ENCODE measurements at places on chromosomes 2 and 18. TPM values are rescaled to one million over a fixed set of nuclear protein-coding genes. Genes with fewer than 3 reads are reported as not detected.

DNA sequence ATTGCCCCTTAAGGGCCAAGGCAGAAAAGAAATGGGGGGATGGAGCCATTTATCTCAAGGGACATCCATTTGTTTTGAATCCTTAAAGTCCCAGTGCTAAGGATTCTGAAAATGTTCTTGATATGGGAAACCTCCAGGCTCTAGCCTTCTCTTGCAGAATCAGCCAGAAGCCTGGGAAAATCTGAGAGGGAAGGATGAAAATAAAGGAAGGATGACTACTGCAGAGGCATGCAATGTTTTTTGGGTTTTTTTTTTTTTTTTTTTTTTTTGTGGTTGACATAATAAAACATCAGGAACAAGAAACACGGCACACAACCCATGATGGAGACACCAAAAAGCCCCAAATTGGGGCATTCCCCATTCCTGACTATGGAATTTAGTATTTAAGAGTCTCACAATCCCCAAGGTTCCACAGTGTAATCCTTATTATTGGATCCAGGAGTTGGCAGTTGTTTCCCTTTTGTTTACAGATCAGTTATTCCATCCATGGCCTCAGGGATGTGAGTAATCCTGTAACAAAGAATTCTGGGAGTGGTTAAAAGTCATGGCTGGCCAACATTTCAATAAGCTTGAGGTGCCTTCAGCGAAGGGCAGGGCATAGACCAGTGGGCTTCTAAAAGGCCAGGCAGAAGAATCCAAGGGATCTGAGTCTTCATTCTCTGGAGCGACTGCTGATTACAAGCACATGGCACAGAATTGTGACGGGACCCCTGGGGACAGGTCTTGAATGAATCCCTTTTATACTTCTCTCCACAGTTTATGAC is 337.5 kb downstream of the GULP1 start:
- H3K36me3 ChIP-seq: no peaks in the 10 kb centered on the region
- no peaks in the 10 kb centered on the region for H3K4me1 ChIP-seq
- DNase-seq: no peak
- no peak overlapping the region for H3K27ac ChIP-seq

DNA sequence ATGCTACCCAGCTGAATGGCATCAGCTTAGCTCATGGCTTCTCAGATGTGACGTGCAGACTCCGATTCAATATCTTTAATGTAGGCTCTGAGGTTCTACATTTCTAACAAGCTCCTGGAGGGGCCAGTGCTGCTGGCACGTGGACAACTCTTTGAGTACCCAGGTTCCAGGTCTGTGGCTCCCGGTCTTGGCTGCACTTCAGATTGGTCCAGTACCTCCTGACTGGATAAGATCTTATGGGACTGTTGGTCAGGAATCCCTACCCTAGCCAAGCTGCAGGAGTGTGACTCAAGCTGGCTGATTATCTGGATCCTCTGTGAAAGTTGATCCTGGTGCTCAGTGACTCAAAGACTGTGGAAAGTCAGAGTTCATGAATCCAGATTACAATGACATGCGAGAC is 222.1 kb downstream of the ANKRD30B start:
- H3K27ac ChIP-seq: no peak overlapping the region
- DNase-seq: no peak
- H3K36me3 ChIP-seq: no peaks in the 10 kb centered on the region
- no peak overlapping the region for H3K4me3 ChIP-seq

GRCh38 chr2:178514664-178515063 is 34.4 kb downstream of the PLEKHA3 start:
- peak overlapping the region; percentile 30 for H3K4me3 ChIP-seq
- H3K36me3 ChIP-seq: peaks cover 32% of the 10 kb centered on the region
- no peaks in the 10 kb centered on the region for H3K27me3 ChIP-seq
- DNase-seq: peak; percentile 17

DNA sequence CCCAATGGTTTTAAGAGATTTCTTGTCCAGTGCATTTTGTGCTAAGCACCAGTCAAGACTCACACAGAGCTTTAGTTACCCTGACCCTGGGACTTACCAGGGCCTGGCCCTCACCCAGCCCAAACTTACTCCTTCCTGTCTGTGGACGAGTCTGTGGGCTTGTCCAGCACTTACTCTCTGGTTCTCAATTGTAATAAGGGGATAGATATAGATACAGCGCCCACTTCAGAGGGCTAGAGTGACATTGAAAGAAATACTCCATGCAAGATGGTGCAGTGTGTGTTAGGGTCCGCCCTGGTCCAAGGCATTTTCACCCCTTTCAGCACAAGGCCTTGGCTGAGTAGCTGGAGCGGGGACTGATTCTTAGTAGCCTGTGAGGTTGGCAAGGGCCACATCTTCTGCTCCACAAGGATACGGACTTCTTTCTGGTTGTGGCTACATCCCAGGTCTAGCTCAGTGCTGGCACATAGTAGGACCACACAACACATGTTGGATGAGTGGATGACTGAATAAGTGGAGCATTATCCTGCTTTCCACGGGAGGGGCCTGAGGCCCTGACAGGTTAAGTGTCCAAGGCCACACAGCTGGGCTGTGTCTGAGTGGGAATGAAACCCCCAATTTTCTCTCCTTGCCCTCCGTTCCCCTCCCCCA is 3.8 kb upstream of the ARID5A start:
- DNase-seq: no peak
- H3K27me3 ChIP-seq: peaks cover 1% of the 10 kb centered on the region
- H3K36me3 ChIP-seq: peaks cover 3% of the 10 kb centered on the region
- H3K4me3 ChIP-seq: peak overlapping the region; percentile 78
- peak overlapping the region; percentile 86 for H3K27ac ChIP-seq

GRCh38 chr2:46803911-46804670 is 111.5 kb downstream of the MCFD2 start:
- no peaks in the 10 kb centered on the region for H3K36me3 ChIP-seq
- H3K27ac ChIP-seq: no peak overlapping the region
- no peaks in the 10 kb centered on the region for H3K4me1 ChIP-seq
- H3K27me3 ChIP-seq: peaks cover 6% of the 10 kb centered on the region

DNA sequence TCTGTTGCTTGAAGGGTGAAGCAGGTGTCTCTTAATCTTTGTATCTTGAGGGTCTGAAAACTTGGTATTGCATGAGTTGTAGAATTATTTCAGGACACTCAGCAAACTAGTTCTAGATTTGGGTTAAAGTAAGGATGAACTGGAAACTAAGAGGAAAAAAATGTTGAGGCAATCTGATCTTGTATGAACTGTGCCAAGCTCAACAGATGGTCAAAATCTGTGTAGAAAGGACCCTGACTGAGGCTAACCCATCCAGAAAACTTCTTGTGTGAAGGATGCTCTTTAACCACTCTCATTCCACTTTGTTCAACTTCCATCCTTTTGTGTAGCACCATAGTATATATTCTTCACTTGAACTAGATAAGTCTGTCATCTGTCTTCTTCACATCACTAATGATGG is 861.7 kb downstream of the SLC4A3 start:
- H3K27me3 ChIP-seq: no peaks in the 10 kb centered on the region
- no peak overlapping the region for H3K4me3 ChIP-seq
- no peaks in the 10 kb centered on the region for H3K4me1 ChIP-seq
- DNase-seq: no peak

- no peak overlapping the region for H3K4me3 ChIP-seq
- no peaks in the 10 kb centered on the region for H3K36me3 ChIP-seq
- no peaks in the 10 kb centered on the region for H3K4me1 ChIP-seq
Observed at GRCh38 chr2:76415821-76416220, 705.1 kb upstream of the GCFC2 start.

DNA sequence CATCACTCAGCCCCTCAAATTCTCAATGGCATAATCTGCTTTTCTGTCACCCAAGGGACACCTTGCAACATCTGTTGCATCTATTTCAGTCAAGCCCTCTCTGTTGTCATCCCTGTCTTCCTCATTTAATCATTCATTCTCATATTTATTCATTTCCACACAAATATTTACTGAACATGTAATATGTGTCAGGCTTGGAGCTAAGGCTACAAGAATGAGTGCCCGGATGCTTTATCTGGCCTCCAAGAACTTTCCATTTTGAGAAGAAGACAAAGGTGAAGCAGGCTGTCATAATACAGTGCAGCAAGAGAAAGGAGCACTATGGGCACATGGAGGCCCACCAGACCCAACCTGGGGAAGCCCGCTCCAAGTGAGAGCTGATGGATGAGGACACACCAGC is 15.6 kb downstream of the IL18RAP start:
- DNase-seq: no peak
- peaks cover 39% of the 10 kb centered on the region for H3K36me3 ChIP-seq
- peaks cover 37% of the 10 kb centered on the region for H3K4me1 ChIP-seq

DNA sequence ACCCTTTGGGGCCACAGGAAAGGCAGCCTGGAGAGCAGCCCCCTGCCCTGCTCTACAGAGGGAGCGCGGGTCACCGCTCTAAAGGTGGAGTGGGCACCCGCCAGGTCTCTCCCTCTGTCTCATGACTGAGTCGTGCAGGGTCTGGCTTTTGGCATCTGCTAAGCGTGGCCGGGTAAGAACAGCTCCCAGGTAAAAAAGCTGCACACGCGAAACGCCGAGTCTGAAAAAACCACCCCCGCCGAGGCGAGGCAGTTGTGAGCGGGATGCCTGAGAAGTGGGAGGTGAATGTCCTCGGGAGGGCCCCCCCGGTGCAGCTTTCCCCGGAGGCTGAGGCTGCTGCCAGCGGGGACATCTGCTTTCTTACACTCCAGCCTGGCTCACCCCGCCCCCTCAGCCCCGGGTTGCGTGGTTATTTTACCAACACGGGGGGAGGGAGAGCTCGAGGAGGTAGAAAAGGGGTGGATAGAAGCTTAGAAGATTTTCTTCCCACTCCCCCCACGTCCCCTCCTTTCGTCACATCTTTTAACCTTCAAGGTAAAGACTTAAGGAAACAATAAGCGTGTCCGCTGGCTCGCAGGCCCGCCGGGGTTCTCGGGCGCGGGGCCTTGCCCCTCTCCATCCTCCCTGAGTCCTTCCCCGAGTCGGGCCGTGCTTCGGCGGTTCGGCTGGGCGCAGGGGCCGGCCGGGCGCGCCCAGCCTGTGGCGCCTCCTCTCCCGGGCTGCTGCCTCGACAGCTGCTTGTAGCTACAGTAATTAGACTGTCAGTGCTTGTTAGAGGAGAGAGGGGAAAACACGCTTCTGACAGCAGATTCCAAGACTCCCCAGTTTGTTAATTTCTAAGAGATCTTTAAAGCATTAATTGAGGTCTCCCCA is 70.6 kb upstream of the PSMD14 start:
- H3K4me3 ChIP-seq: peak overlapping the region; percentile 83
- peaks cover 50% of the 10 kb centered on the region for H3K4me1 ChIP-seq
- peaks cover 14% of the 10 kb centered on the region for H3K36me3 ChIP-seq
- DNase-seq: no peak

DNA sequence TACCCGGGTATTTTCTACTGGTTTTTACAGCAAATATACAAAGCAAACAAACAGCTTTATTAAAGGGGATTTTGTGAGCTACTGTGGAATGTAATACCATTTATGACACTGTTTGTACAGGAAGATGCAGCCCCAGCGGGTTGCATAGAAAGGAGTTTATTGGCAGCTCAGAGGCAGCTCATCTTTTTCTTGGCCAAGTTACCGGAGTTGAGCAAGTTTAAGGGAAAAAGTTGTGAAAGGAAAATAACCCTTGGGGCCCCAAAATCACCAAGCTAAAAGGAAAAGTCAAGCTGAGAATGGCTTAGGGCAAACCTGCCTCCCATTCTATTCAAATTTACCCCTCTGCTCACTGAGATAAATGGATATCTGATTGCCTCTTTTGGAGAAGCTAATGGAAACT is 60.8 kb downstream of the MOB4 start:
- no peaks in the 10 kb centered on the region for H3K4me1 ChIP-seq
- H3K27me3 ChIP-seq: no peaks in the 10 kb centered on the region
- no peak overlapping the region for H3K27ac ChIP-seq

DNA sequence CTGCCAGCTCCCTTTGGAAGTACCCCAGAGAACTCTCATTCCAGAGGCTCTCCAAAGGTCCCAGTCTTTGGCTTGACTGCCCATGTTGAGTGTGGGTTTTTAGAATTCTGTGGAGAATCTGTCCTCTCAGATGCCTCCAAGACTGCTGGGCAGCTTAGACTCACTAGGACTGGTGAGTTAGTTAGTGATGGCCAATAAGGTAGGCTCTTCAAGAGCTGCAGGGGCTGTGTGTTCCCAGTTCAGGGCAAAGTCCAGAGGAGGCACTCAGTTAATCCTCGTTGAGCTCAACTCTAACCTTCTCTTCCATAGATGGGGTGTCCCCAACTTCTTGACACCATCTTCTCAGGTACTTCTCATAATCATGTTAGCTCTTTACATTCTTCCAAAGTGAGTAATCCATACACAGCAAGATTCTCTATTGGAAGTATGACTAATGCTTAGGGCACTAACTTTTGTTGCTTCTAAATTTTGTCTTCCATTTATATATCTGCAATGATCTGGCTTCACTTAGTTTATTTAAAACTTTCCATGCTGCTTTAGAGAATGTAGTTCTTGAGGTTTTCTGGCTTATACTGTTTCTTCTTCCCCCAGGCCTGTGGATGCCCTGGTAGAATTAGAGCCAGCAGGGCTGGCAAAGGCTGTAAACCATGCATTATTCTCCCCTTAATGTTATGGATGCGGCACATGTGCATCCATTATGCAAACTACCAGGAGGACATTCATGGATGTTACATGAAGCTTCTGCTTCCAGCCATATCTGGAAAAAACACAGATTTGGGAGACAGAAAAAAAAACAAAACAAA is 88.9 kb downstream of the POLE4 start:
- DNase-seq: no peak
- H3K4me3 ChIP-seq: no peak overlapping the region
- no peaks in the 10 kb centered on the region for H3K4me1 ChIP-seq
- H3K27me3 ChIP-seq: no peaks in the 10 kb centered on the region
- no peak overlapping the region for H3K27ac ChIP-seq

DNA sequence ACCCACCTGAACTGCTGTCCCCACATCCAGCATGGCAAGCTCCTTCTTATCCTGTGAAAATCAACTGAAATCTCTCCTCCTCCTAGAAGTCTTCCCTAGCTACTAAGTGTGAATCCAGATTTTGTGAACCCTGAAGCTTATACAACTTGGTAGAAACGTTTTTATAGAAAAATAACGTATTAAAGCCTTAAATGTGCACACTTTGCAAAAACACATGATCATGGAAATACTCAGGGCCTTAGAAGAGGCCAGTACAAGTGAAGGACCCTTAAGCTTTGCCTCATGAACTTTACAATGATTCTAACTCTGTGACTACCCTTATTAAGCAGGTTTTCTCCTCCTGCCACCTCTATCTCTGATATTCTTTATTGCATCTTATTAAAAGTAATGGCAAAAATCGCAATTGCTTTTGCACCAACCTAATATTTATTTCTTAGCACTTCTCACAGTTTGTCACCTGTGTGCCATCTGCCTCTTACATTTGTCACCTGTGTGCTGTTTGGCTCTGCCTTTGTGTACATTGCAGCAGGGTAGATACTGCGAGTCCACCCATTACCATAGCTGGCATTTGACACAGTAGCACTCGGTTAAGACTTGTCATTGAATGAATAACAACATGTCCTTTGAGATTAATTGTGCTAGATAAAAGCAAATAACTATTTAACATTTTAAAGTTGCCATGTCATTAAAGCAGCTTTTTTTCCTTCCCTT is 42.2 kb downstream of the FRZB start:
- H3K4me1 ChIP-seq: no peaks in the 10 kb centered on the region
- H3K4me3 ChIP-seq: no peak overlapping the region
- DNase-seq: no peak
- no peaks in the 10 kb centered on the region for H3K36me3 ChIP-seq

GRCh38 chr18:14974088-14974487 is 226.1 kb downstream of the ANKRD30B start:
- no peak for DNase-seq
- no peaks in the 10 kb centered on the region for H3K36me3 ChIP-seq
- no peaks in the 10 kb centered on the region for H3K4me1 ChIP-seq
- H3K27me3 ChIP-seq: no peaks in the 10 kb centered on the region
- no peak overlapping the region for H3K4me3 ChIP-seq

Gene ZSWIM2
- not detected for total RNA-seq

Gene BIN1
- total RNA-seq: 38.4 TPM

Gene DPP4
- total RNA-seq: 99.9 TPM

Gene LRP2
- total RNA-seq: 0.17 TPM

Gene ERICH2
- total RNA-seq: not detected

All from activated T-helper 1 cell treated with anti-CD3 and anti-CD28 coated beads, Interleukin-12 subunit alpha, Interleukin-12 subunit beta, Interleukin-2, Interleukin-4 antibody, amounts not matched to agents 30 ng/mL and 10 ng/mL and 1 ng/mL, durations not matched to agents 14 hours and 24 hours and 36 hours (primary cell).